Naive thymus-derived CD8-positive, alpha-beta T cell (primary cell): ENCODE measurements at places on chromosomes 11 and 22.
A peak's percentile ranks its signal among the peaks of the same experiment; 100 is the strongest.

DNA sequence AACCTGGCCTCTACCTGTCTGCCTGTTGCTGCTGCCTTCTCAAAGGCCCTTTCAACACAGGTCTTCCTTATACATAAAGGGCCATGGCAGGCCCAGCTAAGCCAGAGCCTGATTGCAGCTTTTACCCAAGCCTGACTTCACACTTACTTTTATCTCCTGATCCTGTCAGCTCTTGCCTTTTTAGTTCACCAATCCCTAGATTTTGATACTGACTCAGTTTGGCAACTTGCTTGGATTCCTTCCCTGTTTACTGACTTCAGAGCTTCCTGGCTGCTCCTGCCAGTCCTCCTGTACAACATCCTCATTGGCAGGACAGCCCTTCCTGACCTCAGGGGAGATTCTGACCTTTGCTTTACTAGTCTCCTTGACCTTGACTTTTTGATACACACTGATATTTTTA lies 195.2 kb downstream of the NELL1 start:
- no peak for DNase-seq

GRCh38 chr22:23789121-23789520 lies 2.4 kb downstream of the SMARCB1 start:
- no peak for DNase-seq

DNA sequence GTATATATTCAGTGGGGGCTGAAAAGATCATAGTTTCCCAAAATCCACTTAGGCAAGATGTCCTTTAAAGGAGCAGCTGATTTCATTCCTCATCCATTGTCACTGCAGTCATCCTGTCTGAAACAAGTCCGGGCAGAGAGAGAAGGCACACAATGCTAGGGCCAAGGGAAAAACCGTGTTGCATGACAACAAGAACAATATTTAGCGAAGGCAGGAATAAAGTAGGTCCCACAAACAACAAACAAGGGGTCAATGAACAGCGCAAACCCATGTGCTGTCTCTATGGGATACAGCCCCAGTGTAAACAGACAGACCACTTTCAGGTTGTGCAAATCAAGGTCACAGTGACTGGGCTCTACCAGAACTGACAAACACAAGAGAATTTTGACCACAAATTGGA lies 9.0 kb downstream of the PAMR1 start:
- no peak for DNase-seq

- peak; percentile 64 for DNase-seq
These were observed at the start of gene MPPED2 for GRCh38 chr11:30586251-30587144. TSS of gene MPPED2 (minus strand) at chr11:30586353. CDS start at chr11:30580373, 5,980 bp downstream.

- DNase-seq = no peak
These were observed 22.9 kb upstream of the PDE2A start for GRCh38 chr11:72696866-72697700.

DNA sequence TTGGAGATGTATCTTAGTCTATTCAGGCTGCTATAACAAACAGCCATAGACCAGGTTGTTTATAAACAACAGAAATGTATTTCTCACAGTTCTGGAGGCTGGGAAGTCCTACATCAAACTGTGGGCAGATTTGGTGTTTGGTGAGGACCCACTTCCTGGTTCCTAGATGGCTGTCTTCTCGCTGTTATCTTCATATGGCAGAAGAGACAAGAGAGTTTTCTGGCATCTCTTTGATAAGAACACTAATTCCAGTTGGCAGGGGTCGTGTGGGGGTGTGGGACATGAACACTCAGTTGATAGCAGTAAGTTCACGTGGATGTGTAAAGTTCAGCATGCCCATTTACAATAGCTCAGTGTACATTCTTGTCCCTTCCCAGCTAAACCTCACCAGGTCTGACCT lies 41.3 kb upstream of the HMGXB4 start:
- no peak for DNase-seq

DNA sequence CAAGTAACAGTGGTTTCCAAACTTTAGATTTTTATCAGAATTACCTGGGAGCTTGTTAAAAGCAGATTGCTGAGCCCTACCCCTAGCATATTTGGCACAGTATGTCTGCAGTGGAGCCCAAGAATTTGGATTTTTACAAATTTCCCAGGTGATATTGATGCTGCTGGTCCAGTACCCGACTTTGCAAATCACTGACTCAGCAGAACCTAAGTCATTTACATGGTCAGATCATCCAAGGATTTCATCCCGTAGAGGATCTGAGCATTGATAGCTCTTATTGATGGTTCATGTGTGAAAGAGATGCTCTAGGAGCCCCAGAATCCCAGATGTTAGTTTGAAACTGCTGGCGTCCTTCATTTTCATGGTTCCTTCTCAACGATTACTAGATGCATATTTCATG lies 6.0 kb downstream of the C11orf97 start:
- no peak for DNase-seq

DNA sequence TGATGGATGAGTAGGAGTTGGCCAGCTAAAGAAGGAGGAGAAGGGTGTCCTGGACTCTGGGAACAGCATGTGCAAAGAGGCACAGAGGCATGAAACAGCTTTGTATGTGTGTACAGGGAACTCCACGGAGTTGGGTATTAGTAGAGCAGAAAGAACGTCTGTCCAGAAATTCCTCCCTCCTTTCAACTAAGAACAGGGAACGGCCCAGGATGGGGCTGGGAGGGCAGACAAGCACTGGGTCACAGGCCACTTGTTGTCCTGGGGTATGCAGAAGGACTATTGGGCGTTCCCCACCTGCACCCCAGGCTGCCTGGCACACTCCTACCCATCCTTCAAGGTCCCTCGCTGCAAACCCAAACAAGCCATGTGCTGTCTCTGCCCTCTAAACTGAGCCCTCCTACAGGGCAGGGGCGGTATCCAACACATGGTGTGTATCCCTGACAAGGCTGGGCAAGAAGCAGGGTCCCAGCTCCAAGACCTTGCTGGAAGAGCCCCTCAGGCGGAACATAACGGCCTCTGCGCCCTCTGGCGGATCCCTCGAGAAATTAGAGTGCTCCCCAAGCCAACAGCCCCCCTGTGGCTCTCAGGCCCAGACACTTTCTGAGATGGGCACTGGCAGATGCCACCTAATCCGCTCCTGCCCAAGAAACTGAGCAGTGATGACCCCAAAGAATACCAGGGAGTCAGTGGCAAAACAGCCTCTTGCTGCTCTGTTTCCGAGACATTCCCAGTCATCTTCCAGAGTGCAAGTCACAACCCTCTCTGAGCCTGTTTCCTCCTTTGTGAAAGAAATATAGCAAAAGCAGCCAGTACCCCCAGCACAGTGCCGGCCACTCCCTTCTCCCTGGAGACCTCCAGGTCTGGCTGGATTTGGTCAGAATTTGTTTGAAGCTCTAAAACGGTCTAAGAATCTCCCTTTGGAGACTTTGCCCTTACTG lies 1.6 kb upstream of the ELFN2 start:
- peak; percentile 66 for DNase-seq

- no peak for DNase-seq
These were observed 52.7 kb upstream of the HTATIP2 start for GRCh38 chr11:20310596-20311394.

DNA sequence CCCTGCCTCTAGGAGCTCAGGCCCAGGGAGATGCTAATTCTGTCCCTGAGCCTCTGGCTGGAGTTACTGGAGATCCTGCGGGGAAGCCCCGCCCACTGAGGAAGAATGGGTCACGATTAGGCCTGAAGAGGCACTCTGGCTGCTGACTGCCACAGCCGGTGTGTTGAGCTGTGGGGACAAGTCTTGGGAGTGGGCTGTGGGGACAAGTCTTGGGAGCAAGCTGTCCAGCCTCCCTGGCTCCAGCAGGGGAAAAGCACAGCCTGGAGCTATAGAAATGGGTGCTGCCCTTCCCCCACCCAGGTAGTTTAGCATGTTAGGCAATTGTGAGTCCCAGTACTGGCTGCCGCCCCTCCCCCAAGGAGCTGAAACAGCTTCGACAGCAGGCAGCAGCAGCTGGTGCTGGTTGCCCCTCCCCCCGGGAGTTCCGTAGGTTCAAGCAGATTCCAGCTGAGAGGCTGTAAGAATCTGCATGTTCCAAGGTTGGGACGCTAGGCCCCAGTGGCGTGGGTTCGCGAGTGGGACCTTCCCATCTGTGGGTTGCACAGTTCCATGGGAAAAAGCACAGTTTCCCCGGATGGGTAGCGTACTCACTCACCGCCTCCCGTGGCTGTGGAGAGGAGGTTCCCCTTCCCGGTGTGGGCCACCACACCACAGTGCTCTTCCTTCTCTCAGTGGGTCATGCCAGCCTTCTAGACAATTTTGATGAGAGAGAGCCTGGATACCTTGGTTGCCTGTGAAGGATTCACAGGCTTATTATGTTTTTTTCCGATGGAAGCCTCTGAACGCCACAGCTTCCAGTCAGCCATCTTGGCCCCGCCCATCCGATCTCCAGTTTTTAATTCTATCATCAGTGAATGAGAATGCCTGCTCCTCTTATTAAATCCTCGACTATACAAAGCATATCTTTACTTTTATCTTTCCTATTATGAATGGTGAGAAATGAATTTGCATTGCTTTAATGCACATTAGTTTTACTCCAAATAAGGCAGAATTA lies 61.5 kb downstream of the MSANTD4 start:
- DNase-seq = no peak

- no peak for DNase-seq
These were observed 21.7 kb downstream of the KIAA0930 start for GRCh38 chr22:45218976-45219375.

DNA sequence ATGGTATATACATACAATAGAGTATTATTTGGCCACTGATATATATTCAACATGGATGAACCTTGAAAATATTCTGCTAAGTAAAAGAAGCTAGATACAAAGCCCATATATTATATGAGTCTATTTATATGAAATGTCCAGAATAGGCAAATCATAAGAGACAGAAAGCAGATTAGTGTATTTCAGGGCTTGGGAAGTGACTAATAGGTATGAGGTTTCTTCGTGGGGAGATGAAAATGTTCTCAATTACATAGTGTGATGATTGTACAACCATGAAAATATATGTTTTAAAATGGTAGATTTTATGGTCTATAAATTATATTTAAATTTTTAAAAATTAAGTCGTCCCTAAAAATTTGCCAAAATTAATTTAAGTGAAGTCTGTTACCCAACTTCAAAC lies 92.2 kb downstream of the STK33 start:
- DNase-seq = no peak

DNA sequence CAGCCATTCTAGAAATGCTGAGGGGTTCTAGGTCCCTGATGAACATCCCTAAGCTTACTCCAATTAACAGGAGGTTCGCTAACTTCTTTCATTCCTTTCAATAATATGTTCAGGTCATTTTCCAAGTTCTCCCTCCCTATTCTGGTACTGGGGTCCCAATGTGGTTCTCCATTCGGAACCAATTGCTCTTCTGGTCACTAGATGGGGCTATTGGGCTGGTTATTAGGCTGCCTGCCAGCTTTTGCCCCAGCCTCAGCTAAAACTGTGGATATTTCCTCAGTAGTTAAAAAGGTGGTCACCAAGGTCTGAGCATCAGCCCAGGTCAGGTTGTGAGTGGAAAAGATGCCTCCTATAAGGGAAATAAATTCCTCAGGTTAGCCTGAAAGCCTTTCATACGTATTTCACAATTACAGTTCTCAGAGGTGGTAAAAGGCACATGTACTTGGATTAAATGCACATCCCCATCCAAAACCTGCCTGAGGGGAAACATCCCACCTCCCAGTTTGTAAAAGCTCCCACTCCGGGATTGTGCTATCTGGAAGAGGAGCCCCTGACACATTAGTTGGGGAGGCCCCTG lies 161.1 kb upstream of the CCDC179 start:
- no peak for DNase-seq

DNA sequence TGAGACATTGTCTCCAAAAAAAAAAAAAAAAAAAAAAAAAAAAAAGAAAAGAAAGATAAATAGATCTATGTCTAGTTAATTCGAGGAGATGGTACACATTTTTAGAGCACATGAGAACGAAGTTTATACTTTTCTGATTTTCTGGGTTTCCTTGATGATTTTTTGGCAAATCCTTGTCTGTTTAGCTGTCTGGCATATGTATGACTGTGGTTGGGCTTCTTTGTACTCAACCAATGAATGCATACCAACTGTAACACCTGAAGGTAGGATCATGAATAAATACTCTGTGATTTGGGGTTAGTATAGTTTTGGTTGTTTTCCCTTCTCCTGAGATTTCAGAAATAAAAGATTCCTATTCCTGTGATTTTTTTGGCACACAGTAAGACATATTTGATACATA lies 63.1 kb downstream of the ARHGEF12 start:
- no peak for DNase-seq

DNA sequence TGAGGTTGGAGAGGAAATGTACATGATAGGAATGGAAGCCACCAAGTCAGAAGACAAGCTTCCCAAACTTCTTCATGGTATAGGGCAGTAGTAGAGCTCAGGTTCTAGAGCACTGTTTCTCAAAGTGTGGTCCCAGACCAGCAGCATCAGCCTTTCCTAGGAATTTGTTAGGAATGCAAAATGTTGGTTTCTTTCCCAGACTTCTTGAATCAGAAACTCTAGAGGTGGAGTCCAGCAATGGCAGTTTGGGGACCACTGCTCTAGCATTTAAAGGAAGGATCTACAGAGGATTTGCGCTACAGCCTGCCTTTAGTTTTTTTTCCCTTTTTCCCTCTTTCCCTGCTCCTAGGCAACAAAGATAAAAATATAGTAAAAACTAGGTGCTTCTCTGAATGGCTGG lies 17.0 kb upstream of the MMP12 start:
- DNase-seq = no peak

DNA sequence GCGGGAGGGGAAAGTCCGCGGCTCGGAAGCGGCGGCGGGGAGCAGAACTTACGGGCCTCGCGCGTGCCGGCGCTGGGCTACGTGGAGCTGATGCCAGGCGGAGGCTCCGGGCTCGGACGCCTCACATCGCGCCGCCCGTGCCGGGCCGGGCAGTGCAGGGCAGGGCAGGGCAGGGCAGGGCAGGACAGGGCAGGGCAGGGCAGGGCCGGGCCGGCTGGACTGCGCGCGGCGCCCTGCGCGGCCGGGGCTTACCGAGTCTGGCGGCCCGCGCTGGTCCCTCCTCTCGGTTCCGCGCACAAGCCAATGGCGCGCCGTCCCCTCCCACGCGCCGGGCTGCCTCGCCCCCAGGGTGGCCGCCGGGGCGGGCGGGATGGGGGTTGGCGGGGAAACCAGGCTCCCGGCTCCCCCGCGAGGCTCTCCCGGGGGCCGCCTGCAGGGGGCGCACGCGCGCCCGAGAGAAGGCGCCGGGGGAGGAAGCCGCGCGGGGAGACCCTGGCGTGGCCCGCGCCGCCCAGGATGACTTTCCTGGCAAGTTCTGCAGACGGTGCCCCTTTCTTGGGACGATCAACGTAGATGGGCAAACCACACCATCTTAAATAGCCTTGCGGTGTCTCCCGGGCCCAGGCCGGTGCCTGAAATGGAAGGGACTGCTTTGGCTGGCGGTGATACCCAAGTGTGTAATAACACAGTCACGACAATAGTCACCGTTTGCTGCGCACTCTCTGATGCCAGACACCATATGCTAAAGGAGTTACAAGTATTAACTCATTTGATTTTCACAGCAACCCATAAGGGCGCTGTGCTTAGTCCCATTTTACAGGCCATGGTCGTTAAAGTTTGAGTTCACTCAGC lies at the start of gene TP53I11:
TP53I11 (minus strand) TSS at position 259 of the 852 bp plus-strand sequence. CDS start 12,548 bp downstream, outside the sequence.
- peak; percentile 45 for DNase-seq

- no peak for DNase-seq
These were observed 75.7 kb downstream of the DEPDC5 start for GRCh38 chr22:31829505-31829904.

- DNase-seq = no peak
These were observed 44.1 kb upstream of the CCDC188 start for GRCh38 chr22:20194681-20195593.
